IMR-90 (cell line): ENCODE measurements at places on chromosomes 3 and 15. TPM values are rescaled to one million over a fixed set of nuclear protein-coding genes. Genes with fewer than 3 reads are reported as not detected.

KCTD6 gene
- total RNA-seq: 7.0 and 9.4 TPM in 2 replicates

CACNA2D3 gene
- 0.28 and 0.36 TPM in 2 replicates for total RNA-seq

ALDH1A3 gene
- 5.0 and 8.6 TPM in 2 replicates for total RNA-seq

NR1I2 gene
- total RNA-seq: not detected in 2 replicates

GRCh38 chr15:66951531-66952320, 113.7 kb upstream of the SMAD3 start:
- DNase-seq: peak; percentile 42

- DNase-seq: peak; percentile 87
Measured at GRCh38 chr3:197372047-197372661, 73.7 kb upstream of the DLG1 start.

DNA sequence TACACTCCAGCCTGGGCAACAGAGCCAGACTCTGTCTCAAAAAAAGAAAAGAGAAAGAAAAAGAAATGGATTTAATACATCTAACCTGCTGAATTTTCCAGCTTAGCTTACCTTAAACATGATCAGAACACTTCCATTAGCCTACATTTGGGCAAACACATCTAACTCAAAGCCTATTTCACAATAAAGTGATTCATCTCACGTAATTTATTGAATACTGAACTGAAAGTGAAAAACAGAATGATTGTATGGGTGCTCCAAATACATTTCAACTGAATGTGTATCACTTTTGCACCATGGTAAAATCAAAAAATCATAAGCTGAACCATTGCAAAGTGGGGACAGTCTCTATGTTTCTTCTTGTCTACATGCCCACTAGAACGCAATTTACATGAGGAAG, 9.0 kb downstream of the PIK3R4 start:
- DNase-seq: no peak

DNA sequence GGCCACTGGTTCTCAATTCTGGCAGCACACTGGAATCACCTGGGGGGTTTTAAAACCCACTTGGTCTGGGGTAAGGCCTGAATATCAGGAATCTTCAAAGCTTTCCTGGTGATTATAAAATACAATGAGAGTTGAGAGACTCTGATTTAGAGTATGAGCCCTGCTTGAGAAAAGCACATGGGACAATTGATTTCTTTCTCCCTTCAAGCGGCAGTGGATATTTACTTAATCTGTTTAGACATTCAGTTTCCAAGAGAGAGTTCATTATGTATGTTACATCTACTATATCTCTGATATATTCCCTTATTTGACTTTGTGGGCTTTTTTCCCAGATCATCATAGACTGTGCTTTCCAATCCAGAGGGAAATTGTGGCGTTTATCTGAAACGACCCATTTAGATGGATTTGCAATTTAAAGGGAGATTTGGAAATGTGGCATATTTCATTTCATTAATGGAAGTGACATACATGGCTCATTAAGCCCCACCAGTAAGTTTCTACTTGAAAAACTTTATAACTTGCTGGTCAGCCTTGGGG, 171.2 kb upstream of the PFN2 start:
- DNase-seq: no peak

- peak; percentile 34 for DNase-seq
Measured at GRCh38 chr15:52020221-52021085, 1.4 kb downstream of the MAPK6 start.

DNA sequence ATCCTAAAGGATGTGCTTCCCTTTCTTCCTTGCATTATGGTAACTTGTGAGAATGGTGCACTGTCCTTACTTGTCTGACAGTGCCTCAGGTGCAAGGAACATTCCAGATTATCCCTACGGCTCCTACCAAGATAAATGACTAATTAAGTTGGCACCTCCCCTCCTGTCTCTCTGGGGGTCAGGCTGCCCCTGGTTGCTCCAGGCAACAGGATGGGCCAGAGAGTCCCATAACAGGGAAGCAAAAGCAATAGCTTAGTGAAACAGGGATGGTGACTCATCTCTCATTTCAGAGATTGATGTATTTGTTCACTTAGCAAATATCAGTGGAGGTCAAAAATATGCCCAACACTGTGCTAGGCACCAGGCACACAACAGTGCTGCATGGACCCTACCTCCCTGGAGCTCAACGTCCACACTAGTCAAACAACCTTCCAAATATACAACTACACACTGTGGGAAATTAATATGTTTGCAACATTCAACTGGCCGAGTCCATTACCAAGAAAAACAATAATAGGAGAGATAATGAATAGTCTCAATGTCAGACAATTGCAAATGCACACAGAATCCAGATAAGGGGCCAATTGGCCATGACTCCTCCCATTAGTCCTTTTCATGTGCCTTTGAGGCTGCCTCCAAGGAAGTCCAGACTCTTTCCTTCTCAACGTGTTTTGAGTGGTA, 249.0 kb downstream of the TLE3 start:
- no peak for DNase-seq

DNA sequence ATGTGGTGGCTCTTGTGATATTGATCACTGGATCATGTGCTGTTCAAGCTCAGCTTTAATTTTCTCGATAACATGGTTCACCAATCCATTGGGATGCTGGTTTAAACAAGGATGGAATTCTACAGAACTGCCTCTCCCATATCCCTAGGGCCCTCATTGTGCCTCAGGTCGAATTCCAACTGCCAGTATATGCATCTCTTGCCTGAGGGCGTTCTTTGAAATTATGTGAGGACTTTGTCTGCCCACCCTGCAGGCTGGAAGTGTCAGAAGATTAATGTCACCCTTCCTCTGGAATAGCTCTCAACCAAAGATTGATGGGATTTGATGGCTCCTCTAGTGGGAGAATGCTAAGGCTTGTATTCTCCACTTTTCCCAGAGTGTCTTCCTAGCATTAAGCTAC, 175.6 kb upstream of the GALNT15 start:
- no peak for DNase-seq

GRCh38 chr3:43153216-43154083, 47.6 kb upstream of the POMGNT2 start:
- peak; percentile 88 for DNase-seq
